Cerebellar nuclear complex (tissue), 1 donor: ENCODE measurements at places on chromosomes 5 and 9.

DNA sequence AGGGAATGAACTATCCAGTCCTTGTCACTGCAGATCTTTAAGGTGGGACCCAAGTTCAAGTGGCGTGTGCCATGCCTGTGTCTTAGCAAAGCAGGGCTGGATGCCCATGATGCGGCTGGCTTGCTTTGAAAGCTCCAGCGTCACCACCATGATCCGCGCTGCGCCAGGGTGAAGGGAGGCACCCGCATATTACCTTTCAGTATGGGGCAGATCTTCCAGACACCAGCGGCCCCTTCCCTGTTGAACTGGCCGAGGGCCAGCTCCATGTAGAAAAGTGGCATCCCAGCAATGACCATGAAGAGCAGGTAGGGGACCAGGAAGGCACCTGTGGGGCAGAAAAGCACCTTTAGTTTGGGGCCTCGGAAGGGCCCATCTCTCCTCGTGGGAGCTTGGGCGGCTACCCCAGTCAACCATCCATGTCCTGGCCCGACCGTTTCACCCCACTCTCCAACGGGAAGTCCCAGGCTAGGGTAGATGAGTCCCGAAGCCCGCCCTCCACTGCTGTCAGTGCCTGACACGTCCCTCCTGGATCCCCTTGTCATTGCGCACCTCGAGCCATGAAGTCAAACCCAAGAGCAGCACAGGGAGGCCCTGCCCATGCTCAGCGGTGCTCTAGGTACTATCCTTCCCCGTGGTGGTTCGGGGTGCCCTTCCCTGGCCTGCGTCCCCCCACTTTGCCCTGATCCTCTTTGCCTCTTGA is 3.9 kb downstream of the SLC6A3 start:
- DNase-seq, result no peak

DNA sequence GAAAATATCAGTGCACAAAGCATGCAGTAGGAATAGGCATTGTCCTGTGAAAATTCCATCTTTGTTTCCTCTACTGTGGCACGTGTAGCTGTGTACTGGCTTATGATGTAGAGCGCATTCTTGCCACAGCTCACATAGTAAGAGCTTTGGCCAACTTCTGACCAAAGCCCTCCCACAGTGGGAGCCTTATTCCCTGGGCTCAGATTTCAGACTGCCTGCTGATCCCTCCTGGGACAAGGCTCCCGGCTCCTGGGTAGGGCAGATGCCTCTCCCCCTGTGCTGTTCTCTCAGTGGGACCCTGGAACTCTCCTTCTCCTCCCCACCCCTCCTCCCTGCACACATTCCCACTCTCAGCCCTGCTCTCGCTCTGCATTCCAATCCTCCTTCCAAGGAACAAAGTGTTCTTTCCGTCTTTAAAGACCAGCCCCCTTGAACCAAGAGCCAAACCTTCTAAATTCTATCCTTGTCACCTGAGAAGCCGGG is 17.5 kb downstream of the LCP2 start:
- DNase-seq, result no peak

DNA sequence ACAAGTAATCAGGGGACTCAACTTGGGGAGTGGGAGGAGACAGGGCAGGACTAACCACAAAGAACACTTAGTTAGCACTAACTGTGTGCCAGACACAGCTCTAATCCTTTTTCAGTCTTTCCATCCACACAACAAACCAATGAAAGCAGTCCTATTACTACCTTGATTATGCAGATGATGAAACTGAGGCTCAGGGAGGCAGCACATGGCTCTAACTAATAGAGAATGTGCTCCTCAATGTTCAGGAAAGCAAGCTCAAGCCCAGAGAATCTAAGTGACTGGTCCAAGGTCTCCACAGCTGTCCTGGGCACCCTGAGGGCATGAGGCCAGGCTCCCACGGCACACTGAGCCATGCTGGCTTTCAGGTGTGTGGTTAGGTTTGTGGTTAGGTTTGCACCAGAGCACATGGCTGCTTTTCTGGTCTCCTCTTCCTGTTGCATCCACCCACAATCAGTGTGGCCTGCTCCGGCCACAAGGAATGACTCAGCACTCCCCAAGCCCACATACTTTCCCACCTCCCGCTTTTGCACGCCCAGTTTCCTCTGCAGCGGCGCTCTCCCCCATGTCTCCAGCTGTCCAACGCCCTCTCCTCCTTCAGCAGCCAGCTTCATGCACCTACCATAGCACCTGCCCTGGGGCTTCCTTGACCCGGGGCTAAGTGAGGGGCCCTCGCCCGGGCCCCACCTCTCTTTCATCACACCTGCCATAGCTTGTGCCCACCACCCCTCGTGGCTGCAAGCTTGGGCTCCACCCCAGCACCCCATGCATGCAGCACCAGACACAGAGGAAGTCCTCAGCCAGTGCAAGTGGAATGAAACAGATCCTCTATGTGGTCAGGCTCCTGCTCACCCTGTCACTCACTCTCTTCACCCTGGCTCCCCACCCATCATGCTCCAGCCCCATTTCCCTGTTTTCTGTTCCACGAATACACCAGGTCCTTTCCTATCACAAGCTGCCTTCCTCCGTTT is 133.1 kb downstream of the GABBR2 start:
- no peak for DNase-seq

GRCh38 chr9:42386477-42386876 is 203.0 kb downstream of the SPATA31A6 start:
- no peak for DNase-seq

- DNase-seq, result no peak
These were observed 1871.9 kb upstream of the CDH6 start for GRCh38 chr5:29321591-29321990.

DNA sequence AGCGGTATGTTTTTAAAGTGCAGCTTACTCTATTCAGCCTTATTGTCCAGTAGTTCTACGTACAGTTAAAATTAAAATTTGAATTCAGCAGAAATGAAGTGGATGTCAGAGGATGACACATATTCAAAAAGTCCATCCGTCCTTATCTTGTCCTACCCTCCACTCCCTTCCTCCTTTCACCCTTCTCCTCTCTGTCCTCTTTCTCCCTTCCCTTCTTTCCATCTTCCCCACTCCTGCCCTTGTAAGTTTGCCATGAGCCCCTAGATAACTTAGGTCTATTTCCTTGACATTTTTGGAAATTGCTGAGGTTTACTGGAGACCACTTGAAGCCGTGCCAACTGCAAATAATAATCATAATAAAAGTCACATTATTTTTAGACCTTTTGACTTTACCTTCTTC is 67.6 kb downstream of the TRIO start:
- DNase-seq, result no peak

- DNase-seq, result no peak
These were observed 49.8 kb upstream of the SH3PXD2B start for GRCh38 chr5:172503925-172504700.

DNA sequence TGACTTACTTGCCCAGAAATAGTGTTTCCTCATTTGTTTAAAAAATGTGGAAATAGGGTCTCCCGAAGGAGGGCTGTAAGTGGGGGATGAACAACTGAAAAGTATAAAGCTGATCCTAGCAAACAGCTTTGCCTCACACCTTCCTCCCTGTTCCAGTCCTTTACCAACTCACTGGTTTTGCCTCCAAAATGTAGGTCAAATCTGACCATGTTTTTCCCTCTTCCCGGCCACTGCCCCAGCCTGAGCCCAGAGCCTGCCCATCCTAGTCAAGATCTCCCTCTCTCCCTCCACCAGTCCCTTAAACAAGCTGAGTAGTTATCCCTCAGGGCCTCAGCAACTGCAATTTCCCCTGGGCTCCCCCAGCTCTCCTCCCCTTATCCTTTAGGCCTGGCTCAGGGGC is 82.4 kb upstream of the FBXW11 start:
- no peak for DNase-seq

DNA sequence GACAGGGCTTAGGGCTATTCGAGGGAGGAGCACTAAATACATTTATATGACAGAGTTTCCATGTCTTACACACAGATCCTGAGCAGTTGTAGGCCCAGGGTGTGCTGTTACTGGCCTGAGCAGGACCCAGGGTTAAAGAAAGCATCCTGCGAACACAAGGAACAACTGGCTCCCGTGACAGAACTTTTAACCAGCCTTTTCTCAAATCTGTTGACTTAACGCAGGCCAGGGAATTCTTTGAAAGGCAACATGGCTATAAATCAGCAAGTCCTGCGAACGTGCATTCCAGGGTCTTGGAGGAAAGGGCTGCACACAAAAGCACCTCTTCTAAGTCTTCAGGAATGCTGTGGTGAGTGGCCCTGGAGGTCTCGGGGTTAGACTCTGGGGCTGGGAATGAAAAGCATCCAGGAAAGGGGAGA is 45.2 kb upstream of the ANKRD55 start:
- no peak for DNase-seq

DNA sequence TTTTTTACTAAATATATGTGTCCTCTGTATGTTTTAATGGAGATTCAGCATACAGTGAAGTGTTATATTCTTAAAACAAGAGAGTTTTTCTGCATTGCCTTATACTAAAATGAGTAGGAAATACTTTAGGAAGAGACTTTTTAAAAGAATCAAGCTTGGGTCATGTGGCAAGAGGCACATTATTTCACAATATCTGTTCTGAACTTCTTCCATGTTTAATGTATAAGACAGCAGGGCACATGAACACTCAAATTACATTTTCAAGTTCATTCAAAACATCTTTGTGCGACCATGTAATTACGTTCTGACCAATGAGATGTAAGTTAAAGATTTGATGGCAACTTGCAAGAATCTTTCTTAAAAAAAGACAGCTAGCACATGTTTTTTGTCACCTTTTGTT is 1055.9 kb downstream of the NR2F1-AS1 start:
- no peak for DNase-seq

DNA sequence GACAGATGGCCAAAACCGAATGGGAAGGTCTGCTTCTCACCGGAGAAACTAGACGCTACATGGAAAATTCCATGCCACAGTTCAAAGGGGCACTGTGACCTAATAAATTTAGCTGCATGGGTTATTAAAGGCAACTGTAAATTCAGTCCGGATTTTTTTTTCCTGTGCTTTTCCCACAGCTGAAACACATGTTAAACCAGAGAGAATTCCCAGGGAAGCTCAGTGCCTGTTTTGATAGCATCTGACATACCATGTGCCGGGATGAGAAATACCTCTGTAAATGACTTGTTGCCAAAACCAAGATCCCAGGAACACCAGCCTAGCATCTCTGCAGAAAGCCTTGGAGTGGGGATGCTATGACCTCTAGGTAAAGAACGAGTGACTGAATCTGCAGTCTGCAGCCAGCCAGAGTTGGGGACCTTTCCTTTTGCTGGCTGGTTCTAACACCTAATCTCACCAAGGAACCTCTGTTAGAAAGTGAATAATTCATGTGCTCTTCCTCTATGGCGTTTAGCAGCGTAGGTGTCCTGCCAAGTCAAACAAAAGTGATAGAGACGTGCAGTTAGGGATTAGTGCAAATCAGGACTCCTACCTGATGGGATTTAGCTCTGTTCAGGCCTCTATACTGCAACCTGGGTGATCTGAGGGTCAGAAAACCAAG is 77.9 kb downstream of the SLIT3 start:
- no peak for DNase-seq

DNA sequence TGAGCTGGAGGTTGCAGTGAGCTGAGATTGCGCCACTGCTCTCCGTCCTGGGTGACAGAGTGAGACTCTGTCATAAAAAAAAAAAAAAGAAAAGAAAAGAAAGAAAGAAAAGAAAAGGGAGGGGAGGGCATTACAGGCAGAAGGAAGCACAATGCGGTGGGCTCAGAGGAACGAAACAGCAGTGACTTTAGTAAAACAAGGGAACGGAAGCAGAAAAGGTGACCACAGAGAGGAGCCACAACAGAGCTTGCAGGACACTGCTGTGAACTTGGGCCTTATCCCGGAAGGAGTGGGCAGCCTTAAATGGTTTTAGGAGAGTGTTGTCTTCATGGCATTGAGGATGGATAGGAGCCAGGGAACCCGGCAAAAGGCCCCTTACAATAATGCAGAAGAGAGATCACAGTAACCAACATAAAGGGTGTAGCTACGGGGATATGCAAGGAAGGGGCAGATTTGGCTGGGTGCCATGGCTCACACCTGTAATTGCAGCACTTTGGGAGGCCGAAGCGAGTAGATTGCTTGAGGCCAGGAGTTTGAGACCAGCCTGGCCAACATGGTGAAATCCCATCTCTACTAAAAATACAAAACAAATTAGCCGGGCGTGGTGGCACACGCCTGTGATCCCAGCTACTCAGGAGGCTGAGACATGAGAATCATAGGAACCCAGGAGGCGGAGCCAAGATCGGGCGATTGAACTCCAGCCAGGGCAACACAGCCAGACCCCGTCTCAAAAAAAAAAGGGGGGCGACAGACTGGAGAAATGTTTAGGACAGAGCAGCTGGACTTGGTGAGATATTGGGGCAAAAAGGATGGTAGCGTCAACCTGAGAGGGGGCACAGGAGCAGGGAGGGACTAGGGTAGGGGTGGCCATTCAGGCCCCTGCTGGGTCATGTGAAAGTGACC is 83.9 kb upstream of the ZBTB43 start:
- DNase-seq, result no peak

DNA sequence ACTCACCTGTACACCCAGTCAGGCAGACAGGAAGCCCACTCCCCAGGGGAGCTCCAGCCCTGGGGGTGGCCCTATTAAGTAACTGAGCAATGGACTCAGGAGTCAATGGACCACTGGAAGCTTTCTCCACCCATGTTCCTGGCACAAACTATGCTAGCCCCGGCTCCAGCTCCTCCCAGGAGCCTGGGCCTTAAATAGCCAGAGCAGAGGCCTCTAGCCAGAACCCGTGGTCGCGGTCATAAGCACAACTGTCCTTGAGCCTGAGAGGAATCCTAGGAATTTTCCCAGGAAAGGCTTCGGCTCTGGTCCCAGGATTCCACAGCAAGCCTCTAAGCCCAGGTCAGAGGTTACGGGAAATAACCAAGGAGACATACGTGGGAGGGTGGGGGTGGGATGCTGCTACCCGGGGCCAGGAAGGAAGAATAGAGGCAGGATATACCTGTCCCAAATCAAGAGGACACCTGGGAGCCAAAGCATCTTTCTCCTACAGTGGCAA is 5.5 kb downstream of the SEPTIN8 start:
- DNase-seq, result no peak

DNA sequence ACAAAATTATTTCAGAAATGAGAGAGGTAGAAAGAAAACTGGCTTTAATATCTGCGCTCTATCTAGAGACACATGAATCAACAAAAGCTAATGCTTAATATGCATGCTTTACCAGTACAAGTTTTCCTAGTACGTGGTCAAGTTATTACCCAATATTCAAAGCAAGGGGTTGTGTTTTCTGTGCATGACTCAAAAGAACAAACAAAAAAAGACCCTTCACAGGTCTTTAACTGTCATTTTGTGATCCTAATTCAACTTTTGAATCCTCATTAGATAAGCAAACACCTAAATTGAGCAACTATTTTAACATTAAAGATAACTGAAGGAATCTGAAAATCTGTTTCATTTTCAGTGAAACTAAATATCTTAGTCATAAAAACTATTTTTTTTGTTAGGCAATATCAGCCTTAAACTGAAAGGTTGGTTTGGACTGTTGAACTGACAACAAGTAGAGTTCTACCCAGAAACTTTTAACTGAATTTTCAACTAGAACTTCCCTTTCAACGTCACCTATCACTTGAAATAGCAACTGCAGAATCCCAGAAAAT is 12.5 kb downstream of the ST8SIA4 start:
- no peak for DNase-seq

DNA sequence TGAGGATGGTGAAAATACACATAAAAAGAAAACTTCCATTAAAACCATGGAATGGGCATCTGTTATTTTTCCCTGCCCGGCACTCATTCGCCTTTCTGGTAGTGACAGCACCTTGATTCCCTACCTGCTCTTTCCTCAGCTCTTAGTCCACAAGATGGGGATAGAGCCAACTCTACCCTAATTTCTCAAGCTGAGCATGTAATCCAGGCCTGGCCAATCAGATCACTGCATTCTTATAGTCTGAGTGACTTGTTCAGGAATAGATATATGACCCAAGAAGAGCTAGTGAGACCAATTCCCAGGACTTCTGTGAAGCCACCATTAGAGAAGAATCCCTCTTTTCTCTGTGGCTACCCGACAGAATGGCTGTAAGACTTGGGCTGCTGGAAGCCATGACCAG is 58.1 kb downstream of the TSSK1B start:
- DNase-seq, result no peak
